ENCODE measurements at places on chromosomes 6 and 20.

GRCh38 chr6:53931086-53931485 lies 136.3 kb downstream of the LRRC1 start:
- DNase-seq, result no peak

DNA sequence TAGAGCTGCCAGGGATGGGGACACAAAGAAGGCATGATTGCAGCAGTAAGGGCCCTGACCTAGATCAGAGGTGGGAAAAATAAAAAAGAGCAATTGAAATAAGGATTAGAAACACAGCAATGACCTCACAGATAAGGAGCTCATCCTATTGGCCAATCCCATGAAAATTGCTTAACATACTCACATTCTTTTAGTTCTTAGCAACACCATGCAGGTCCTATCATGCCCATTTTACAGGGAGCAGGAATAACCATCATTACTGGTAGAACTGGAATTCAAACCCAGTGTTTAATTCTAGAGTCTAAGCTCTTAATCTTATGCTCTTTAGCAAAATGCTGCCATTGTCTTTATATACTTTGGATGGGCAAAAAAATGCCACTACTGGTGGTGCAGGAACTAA lies 267.7 kb downstream of the RNF144B start:
- DNase-seq, result no peak

DNA sequence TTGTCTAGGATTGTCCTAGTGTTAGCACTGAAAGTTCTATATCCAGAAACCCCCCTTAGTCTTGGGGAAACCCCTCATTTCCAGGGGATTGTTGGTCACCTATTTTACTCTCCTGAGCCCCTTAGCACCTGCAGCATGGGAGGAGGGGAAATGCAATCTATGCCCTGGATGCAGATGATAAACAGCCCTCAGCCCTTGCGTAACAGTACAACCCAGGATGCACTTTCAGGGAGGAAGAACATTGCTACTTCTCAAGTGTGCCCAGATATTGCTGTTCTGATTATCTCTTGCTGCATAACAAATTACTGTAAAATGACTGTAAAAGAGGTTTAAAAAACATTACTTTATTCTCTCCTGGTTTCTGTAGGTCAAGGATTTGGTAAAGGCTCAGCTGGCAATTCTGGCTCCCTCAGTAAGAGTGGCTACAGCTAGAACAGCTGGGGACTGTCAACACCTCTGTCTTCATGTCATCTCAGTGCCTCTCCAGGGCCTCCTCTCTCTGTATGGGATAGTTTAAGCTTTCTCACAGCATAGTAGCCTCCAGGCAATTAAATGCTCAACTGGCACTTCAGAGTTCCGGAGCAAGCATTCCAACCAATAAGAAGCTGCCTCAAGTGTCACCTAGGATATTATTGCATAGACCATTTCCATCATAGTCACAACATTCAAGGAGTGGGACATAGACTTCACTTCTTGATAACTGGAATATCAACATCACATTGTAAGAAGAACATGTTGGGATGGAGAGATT lies 117.8 kb upstream of the FOXO3 start:
- no peak for DNase-seq

DNA sequence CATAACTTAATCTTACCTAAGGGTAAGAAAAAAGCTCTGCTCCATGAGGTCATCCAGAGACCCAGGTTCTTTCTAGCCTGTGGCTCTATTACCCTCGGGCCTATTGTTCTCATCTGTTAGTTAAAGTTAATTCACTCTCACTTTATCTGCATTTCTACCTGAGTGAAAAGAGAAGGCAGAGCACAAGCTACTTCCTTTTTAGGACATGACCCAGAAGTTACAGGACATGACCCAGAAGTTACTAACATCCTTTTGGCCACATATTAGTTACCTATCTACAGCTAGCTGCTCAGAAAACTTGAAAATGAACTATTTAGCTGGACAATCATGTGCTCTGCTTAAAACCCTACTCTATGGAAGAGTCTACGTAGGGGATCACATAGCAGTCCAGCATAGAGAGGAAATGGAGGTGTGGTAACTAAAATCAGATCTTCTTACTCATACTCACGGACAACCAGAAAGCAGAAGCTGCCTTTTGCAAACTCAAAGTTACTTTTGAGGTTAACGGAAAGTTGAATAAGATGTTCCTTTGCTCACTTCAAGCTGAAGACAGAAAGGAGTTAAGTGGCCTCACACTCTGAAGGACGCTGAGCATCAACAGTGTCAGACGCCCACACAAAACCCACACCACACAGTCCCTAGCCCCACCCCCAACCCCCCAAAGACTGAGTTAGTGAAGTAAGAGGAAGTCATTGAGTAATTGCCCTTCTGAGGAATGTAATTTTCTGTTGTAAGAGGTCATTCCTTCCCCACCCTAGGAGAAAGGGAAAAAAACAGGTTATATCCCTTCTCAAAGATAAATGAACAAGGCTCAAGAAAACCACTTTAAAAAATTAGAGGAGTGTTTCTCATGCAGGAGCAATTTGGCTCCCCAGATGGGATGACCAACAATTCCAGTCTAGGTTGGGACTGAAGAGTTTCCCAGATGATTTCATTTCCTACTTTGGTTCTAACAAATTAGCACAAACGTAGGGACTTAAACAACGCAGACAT lies 45.9 kb upstream of the TAB2 start:
- peak; percentile 67 for DNase-seq

All from OCI-M1 (cell line).